ENCODE measurements at places on chromosomes 2 and 18.

- no peak for DNase-seq
Observed at GRCh38 chr2:49840428-49840975, 686.2 kb upstream of the FSHR start.

- no peak for DNase-seq
Observed at GRCh38 chr2:56202381-56203121, 18.8 kb downstream of the CCDC85A start.

DNA sequence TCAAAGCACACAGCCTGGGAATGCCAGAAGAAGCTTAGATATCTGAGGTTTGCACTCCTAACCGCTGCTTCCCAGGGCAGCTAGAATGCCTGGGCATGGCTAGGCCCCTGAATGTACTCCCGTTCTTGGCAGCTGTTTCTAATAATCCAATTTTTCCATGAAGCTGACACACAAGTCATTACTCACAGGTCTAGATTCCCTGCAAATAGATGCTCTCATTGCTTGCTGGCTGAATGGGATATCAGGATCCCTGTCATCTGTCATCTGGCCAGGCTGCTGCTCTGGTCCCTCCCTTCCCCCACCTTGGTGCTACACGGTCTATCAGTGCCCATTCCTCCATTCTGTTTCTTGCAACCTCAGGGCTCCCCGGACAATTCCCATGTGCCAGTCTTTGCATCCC lies 40.7 kb upstream of the TEX51 start:
- no peak for DNase-seq

DNA sequence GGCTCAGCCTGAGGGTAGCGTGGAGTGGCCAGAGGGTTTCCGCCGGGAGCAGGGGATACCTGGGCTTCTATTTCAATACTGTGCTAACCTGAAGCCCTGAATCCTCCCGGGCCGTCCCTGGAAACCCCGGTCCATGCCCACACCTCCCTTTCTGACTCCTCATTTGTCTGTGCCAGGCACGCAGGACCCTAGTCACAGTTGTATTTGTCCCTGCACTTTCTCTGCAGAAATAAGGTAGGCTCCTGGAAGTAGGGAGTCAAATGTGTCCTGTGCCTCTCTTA lies 418.8 kb upstream of the HS6ST1 start:
- DNase-seq, result no peak

GRCh38 chr2:43199492-43200488 lies 26.6 kb downstream of the ZFP36L2 start:
- DNase-seq, result no peak

DNA sequence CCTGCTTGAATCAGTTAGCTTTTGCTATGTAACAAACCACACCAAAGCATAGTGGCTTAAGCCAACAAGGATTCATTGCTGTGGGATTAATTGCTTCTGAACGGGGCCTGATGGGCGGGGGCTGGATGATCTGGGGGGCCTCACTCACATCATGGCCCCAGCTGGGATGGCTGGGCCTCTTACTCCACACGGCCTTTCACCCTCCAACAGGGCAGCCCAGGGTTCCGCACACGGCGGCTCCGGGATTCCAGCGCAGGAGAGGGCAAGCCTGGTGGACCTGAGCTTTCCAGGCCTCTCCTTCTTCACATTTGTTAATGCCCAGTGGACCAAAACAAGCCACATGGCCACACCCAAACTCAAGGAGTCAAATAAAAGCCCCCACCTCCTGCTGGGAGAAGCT lies 86.3 kb upstream of the PHLPP1 start:
- DNase-seq, result no peak

GRCh38 chr18:8359076-8359475 lies 250.2 kb upstream of the RAB12 start:
- peak; percentile 81 for DNase-seq

DNA sequence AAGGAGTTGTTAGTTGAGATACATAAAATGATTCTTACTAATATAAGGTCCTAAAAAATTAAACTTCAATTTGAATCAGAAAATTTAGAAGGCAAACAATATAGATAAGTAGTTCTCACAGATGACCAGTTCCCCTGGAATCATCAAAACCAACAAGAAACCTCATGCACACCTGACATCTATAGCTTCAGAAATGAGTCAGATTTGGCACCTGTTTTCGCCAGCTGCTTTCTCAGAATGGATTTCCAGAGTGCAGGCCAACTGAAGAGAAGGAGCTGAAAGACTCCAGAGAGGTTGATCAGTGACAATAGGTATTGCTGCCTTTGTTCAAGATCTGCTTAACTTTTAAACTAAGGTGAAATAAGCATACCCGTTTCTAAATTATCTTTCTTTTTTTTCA lies 192.4 kb downstream of the RDH14 start:
- DNase-seq, result no peak

DNA sequence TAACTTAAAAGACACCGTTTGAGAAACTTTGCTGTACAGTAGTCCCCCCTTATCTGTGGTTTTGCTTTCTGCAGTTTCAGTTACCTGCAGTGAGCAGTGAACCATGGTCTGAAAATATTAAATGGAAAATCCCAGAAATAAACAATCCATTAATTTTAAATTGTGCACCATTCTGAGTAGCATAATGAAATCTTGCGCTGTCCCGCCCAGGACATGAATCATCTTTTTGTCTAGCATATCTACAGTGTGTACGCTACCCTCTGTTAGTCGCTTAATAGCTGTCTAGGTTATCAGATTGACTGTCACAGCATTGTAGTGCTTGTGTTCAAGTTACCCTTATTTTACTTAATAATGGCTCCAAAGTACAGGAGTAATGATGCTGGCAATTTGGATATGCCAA lies 6.1 kb downstream of the ARPC2 start:
- DNase-seq, result no peak

- DNase-seq, result no peak
Observed at GRCh38 chr2:154568413-154568812, 130.1 kb upstream of the KCNJ3 start.

DNA sequence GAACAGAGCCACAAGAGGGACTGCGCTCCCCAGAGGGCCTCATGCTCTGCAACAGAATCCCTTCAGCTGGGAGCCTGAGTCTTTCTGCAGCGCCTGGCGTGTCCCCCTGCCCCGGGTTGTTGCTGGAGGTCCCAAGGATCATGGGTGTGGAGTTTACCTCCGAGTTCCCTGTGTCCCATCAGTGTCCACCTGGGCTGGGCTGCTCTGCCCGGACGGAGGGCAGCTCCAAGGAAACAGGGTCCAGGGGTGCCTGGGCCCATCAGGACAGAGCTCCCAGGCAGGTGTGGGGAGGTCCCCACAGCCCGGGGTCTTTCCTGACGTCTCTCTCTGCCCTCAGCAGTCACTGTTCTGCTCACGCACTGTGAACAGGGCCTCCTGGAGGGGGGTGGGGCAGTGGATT lies 63.5 kb downstream of the EMILIN2 start:
- DNase-seq, result no peak

- no peak for DNase-seq
Observed at GRCh38 chr2:152564754-152565551, 152.3 kb downstream of the PRPF40A start.

DNA sequence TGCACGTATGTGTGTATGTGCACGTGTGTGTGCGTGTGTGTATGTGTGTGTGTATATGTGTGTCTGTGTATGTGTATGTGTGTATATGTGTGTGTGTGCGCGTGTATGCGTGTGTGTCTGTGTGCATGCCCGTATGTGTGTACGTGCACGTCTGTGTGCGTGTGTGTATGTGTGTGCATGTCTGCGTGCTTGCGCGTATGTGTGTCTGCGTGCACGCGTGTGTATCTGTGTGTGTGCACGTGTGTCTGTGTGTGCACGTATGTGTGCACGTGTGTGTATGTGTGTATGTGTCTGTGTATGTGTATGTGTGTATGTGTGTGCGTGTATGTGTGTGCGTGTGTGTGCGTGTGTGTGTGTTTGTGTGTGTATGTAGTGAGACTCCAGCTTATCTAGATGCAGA lies 97.5 kb upstream of the SPATS2L start:
- no peak for DNase-seq
